ENCODE measurements at places on chromosomes 7 and 10.
A peak's percentile ranks its signal among the peaks of the same experiment; 100 is the strongest.

DNA sequence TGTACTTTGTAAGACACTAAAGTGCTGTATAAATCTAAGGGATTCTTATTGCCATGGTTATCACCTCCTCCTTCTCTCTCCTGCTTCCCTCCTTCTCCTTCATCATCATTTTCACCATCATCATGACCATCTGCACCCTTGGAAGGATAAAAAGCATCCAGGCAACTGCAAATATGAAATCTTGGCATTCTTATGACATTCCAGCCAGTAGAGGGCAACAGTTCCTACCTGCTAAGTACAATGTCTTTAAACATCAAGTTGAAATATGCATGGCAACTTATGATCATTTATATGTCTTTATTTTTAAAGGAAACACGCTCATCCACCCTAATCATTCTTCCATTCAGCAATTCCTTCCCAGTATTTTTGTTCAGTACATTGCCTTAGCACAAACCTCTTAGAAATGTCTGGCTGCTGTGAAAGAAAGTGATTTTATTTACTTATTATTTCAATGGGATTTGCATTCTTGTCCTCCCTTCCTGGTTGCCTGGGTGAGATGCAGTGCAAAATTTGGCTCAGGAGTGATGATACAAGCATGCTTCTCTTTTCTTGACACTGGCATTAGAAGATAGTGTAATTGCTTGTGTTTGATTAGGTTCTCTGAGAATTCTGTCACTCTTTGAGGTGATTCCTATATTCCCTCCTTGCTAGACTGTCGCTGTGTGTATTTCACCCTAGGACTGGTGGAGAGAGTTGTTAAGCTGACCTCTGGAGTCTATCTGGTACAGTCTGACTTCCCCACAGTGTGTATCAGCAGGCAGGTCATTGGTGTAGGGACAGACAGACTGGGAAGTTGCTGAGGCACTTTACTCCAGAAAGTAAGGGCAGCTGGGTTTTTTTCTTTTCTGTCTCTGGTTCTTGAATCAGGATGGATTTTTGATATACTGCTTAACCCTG is 188.5 kb upstream of the BMPER start:
- no peak for DNase-seq

GRCh38 chr7:27132214-27132613 is 1.7 kb upstream of the HOXA4 start:
- no peak for DNase-seq

DNA sequence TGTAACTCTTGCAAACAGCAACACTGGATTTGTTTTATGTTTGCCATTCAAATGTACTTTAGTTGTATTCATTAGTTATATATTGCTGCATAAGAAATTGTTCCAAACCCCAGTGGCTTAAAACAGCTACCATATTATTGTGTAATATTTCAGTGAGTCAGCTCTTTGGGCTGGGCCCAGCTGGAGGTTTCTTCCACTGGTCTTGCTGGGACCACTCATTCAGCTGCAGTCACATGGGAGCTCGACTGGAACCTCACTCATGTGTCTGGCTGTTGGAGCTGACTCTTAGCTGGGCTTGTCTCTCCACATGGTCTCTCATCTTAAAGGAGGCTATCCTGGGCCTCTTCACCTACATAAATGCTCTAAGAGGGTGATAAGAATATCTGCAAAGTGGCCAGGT is 23.2 kb upstream of the PIP4K2A start:
- no peak for DNase-seq

DNA sequence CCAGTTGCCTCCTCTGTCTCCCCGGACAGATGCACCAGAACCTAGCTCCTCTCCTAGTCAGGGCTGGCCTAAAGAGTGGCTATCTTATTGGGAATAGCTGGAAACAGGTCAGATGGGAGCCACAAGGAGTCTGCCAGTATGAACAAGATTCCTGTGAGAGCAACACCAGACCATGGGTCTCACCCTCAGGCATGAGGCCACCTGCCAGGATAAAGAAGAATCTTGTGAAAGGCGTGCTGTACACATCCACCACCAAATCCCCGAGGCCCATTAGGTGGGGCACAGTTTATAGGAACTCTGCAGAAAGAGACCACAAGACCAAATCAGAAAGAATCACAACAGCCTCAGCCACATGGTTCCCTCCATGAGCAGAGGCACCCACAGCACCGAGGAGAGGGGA is 325.9 kb downstream of the TNS3 start:
- no peak for DNase-seq

GRCh38 chr10:3071405-3072198 is 4.3 kb downstream of the PFKP start:
- peak; percentile 45 for DNase-seq

GRCh38 chr10:33653584-33654367 is 319.3 kb upstream of the NRP1 start:
- no peak for DNase-seq

DNA sequence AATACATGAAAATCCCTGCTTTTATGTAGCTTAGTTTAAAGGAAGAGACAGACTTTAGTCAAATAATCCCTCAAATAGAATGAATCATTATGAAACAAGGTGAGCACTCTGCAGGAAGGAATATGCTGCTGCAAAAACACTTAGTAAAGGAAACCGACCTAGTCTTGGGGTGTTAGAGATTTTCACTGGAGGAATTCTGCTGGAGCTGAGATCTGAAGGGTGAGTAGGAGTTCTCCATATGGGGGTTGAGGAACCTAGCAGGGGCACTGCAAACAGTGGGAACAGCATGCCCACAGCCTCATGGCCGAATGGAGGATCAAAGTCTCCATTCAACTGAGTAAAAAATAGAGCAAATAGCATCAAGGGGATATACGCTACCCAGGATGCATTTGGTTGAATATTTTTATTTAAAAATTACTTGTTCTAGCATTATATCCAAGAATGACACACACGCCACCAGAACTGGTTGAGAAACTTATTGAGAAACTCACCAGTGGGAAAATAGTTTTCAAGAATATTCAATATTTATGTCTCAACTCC is 3.5 kb downstream of the ITIH2 start:
- DNase-seq: no peak

DNA sequence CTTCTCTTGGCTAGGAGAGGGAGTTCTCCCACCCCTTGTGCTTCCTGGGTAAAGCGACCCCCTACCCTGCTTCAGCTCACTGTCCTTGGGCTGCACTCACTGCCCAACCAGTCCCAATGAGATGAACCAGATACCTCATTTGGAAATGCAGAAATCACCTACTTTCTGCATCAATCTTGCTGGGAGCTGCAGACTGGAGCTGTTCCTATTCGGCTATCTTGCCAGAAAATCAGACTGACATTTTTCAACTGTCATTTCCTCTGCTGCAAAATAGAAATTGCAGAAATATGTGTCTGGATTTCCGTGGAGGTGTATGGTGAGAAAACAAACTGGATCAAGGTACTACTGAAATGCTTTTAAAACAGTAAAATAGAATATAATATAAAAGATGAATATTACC is 43.0 kb upstream of the CYP2C18 start:
- no peak for DNase-seq

GRCh38 chr10:73743327-73743904 is 756 bp upstream of the SEC24C start:
- no peak for DNase-seq

DNA sequence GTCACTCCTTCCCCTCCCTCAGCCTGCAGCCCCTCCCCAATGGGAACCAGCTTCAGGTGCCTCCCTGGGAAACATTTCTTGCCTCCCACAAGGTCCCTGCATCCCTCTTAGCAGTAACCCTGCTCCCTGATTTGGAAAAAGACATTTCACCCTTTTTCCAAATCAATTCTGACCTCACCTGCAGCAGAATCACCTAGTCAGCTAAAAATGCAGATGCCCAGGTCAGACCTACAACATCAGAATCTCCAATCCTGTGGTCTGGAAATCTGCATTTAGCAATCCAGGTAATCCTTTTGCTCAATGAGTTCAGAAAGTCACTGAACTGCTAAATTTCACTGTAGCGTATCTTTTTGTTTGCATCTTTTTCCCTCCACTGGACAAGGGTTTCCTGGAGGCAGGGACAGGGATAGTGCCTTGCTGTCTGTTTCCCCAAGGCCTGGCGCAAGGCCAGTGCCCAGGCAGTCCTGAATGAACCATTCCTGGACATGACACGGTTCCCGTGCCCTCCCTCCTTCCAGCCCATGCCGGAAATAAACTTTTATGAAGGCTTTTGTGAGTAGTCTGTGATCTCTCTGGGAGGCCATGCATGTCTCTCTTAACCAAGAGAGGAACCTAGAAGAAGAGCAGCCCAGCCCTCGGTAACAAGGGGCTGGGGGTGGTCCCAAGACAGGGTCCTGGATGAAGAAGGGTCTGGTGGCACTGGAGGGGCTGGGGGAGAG is 44.0 kb downstream of the COL13A1 start:
- DNase-seq: no peak

- DNase-seq: no peak
These were observed 2.3 kb downstream of the GLRX3 start for GRCh38 chr10:130138479-130138866.

DNA sequence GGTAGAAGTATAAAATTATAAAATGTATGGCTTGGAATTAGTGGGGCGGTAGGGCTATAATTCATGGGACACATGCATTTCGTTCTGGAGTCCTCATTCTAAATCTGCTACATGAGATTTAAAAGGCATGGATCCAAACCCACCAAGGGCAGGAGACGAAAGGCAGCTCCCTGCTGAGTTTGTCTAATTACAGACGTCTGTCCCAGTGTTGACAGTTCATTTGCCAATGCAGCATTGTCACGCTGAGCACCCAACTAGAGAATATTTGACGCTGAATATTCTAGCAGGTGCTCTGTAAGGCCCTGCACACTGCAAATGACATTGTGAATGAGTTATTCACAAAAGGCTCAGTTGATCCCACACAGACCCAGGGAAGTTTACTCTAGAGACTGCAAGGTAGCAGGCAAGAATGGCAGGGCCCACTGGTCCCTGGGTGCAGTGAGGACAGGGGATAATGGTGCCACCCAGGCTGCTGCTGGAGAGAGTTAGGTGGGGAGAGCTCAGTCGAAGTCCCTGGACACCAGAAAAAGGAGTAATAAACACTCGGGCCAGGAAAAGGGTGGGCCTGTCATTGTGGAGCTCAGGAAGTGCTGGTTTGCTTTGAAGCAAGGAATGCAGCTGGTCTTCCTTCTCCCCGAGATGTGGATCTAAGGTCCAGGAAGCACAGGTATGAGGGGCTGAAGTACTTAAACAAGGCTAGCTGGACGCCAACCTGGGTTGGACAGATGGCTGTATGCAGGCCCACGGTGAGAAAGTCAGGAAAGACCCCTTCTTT is 75.0 kb upstream of the JCAD start:
- no peak for DNase-seq

DNA sequence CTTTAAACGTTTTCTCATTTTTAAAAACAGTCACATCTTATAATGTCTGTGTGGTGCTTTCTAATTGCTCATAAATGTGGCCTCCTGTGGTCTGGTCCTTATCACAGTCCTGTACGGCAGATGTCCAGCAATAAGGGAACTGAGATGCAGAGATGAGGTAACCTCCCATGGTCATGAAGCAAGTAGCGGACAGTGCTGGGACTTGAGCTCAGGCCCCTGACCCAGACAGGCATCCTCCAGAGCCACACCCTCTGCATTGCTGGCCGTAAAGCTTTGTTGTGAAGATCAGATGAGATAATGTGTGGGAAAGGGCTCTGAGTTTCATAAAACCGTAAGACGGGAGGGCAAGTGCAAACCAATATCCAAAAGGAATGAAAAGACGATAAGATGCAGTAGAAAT is 48.2 kb downstream of the DYNC2I1 start:
- no peak for DNase-seq

DNA sequence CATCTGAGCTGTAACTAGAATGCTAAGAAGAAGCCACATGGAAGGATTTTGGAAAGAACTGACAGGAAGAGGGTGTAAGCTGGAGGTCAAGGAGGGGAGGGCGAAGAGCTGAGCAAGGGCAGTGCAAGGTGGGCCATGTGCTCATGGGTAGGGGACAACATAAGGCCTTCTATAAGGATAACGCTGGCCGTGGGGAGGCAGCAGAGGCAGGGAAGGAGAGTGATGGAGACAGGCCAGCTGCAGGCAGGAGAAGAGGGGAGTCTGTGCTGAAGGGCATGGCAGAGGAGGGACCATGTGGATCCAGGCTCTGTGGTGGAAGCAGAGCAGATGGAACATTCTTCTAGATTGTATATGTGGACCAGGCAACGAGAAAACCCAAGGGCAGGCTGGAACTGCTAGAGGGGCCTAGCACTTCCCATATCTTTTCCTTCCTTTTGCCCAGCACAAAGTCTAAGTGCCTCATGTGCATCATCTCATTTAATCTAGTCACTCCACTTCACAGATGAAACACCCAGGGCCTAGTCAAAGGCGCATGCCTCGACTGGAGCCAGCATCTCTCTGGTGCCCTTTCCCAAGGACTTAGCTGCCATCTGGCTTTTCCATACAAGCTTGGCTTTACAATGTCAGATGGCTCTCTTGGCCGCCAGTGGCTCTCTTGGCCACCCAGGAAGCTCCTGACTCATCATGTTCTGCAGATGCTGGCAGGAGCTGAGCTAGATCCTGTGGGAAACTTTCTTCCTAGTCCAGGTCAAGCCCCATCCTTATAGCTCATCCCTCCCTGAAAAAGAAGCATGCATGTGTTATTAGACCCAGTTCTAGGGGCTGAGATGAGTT is 6.6 kb downstream of the LRRC18 start:
- no peak for DNase-seq

GRCh38 chr7:97499204-97499603 is 232.7 kb upstream of the TAC1 start:
- DNase-seq: no peak

GRCh38 chr10:3935933-3936359 is 150.9 kb upstream of the KLF6 start:
- no peak for DNase-seq

- DNase-seq: no peak
These were observed 60.8 kb upstream of the MEOX2 start for GRCh38 chr7:15747301-15747700.

- no peak for DNase-seq
These were observed 262.2 kb upstream of the AOAH start for GRCh38 chr7:36986511-36986933.

GRCh38 chr10:100970914-100971811 is 1.9 kb downstream of the SEMA4G start:
- DNase-seq: no peak

DNA sequence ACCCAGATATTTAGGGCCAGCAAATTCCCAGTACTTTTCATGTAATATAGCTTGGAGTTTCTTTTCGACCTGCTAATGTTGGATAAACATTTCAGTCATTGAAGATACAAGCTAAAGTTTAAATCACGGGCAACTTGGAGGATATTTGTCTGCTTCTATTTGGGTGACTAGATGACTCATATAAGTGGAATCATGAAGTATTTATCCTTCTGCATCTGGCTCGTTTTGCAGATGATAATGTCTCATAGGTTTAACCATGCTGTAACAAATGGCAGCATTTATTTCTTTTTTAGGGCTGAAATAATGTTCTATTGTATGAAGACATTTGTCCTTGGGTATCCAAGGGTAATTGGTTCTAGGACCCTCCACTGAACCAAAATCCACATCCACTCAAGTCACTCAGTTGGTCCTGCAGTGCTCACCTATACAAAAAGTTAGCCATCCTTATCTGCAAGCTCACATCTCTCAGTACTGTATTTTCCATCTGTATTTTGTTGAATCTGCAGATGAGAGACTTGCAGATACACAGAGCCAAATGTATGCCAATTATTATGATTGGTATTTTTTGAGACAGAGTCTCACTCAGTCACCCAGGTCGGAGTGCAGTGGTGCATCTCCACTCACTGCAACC is 187.2 kb upstream of the CSTF2T start:
- DNase-seq: no peak

- no peak for DNase-seq
These were observed 1421.2 kb upstream of the CELF2 start for GRCh38 chr10:9596368-9596920.

All from activated CD8-positive, alpha-beta memory T cell treated with anti-CD3 and anti-CD28 coated beads, Interleukin-2, amount 50 U/mL, for 4 hours (primary cell).